ENCODE measurements at places on chromosomes 4 and X.

- DNase-seq, result no peak
Observed at GRCh38 chrX:12819222-12819621, 28.0 kb downstream of the PRPS2 start.

- DNase-seq, result no peak
Observed at GRCh38 chr4:21002976-21003375, 302.7 kb downstream of the PACRGL start.

DNA sequence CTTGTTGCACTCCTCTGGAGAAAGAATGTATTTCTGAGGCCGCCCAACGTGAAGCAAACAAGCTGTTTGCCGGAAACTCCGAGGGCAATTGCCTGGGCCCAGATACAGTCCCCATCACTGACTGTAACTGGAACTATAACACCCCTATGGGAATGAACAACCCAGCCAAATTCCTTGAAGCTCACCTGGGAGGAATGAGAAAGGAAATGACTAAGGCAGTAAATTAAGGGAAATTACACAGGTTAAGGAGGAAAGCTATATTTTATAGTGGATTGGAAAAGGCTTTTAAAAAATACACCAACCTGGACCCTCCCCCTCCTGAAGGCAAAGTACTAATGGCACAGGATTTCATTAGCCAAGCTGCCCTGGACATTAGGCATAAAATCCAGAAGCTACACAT lies 11.7 kb upstream of the HERC5 start:
- no peak for DNase-seq

- DNase-seq, result no peak
Observed at GRCh38 chr4:30281986-30282385, 438.2 kb upstream of the PCDH7 start.

DNA sequence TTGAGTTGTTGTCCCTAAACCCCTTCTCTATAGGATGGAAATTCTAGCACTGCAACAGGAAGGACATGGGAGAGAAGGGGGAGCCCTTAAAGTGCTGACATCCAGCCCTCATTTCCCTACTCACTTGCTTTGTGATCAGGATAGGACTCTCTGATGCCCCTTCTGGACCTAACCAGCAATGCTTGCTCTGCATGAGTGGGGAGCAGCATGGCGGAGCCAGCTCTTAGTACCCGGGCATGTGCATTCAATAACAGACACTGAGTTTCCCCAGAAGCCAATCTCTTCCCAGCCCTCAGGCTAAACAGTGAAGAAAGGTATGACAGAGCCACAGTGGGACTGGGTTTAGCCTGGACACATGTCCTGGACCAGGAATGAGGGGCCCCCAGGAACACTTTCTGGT lies 14.0 kb downstream of the SOD3 start:
- no peak for DNase-seq

GRCh38 chr4:16862697-16863096 lies 35.7 kb downstream of the LDB2 start:
- DNase-seq, result no peak

GRCh38 chr4:89658701-89659024 lies 178.3 kb downstream of the SNCA start:
- DNase-seq, result no peak
